ENCODE measurements at places on chromosomes 2 and 18.
A peak's percentile ranks its signal among the peaks of the same experiment; 100 is the strongest.

- DNase-seq: no peak
These were observed 1.8 kb upstream of the XRCC5 start for GRCh38 chr2:216107320-216107719.

- peak; percentile 65 for DNase-seq
These were observed 515 bp downstream of the TSHZ1 start for GRCh38 chr18:75211002-75211621.

- no peak for DNase-seq
These were observed 297.1 kb downstream of the AFF3 start for GRCh38 chr2:99845296-99845695.

DNA sequence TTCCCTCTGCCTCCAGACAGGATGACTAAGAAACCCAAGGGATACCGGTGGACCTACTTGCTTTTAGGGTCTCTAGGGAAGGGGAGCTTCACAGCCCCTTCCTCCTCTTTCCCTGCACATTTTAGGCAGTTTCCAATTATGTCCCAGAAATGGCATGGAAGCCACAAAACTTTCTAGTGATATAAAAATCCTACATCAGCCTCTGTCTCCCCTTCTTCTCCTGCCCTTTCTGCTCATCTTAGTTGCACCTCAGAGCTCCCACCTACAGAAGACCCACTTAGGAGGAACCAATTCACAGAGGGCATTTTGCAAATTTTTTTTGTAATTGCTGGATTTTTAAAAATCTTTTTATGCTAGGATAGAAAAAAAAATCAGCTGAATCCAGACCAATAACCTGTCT, 263.1 kb downstream of the TNS1 start:
- DNase-seq: no peak

- no peak for DNase-seq
These were observed 16.8 kb downstream of the AKAIN1 start for GRCh38 chr18:5180254-5180653.

DNA sequence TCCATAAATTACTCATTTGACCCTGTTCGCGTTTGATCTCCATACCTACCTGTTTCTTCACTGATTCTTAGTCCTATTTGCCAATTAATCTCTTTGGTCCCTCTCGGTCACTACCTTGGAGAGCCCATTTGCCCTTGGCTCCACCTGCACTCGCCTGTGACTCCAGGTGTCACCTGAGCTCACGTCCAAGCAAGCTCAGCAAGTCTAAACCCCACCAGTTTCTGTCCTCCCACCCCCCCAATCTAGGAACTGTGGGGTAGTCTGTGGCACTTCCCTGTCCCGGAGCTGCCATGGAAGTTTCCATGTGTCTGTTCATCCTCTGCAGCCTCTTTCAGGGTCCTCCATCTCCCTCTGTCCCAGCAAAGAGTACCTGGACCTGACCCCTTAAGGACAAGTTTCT, 68.1 kb upstream of the BCL2L11 start:
- no peak for DNase-seq

- DNase-seq: no peak
These were observed 134.3 kb upstream of the CTDP1 start for GRCh38 chr18:79545255-79545654.

DNA sequence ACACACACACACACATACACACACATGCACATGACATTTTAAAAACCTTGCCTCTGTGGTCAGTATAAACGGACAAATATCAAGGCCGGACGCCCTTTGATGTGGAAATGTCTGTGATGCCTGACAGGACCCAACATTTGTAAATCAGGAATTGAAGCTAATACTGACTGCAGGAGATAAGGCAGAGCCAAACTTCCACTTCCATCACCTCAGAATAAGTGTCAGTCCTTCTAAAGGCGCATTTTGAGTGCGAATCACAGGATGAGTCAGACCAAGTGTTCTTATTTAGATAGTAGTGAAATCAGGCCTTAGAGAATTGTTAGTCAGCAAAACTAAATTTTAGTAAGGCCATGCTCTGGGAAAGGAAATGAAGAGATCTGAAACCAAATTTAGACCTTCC, 211.7 kb upstream of the LRATD1 start:
- no peak for DNase-seq

- DNase-seq: no peak
These were observed 7.6 kb upstream of the FARSB start for GRCh38 chr2:222663479-222663878.

GRCh38 chr18:35477497-35477896, 20.3 kb downstream of the INO80C start:
- no peak for DNase-seq

DNA sequence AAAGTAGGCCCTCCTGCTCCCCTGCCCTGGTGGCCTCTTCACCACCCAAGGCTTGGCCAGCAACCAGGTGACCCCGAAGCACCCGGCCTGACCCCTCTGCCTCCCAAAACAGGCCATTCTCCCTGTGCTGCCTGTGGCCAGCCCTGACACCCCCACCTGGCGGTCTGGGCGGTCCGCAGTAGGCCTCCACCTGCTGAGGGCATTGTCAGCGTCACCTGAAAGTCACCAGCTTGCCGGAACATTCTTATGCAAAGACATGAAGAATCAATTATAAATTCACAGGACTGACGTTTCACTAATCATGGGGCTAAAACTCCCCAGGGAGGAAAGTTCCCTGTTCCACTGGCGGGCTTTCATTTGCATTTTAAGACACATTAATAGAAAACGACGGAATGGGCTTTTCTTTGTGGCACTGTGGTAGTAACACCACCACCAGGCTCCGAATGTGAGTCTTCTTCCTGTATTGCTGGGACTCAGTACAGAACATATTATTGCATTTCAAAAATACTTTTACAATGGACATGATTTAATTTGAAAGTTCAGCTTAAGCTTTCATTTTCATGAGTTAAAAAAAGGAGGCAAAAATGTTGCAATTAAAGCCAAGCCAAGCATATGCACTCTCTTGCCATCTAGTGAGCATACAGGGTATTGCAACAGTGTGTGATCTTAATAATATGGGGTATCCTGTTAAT, 57.4 kb downstream of the ADI1 start:
- DNase-seq: peak; percentile 86

GRCh38 chr2:18830962-18831361, 241.6 kb upstream of the NT5C1B start:
- no peak for DNase-seq
